Stimulated activated CD4-positive, alpha-beta T cell treated with anti-CD3 and anti-CD28 coated beads, Interleukin-15, amount 100 ng/mL, for 1 hour (primary cell): ENCODE measurements at places on chromosomes 2 and 18.

DNA sequence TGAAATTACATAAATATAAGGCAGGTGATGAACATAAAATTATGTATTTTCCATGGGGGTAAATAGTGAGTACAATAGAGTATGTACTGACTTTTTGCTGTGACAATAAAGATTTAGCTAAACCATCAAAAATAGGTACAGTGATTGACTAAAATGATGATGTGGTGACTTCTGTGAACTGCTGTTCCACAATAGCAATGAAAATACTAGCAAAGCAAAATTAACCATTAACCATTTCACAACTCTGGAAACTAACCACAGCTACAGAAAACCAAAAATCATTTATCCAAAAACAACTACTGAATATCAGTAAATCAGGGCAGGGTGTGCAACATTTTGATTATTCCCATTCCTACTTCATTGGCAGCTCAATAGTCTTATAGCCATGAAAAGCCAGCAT is 161.4 kb upstream of the GYPC start:
- DNase-seq: no peak

DNA sequence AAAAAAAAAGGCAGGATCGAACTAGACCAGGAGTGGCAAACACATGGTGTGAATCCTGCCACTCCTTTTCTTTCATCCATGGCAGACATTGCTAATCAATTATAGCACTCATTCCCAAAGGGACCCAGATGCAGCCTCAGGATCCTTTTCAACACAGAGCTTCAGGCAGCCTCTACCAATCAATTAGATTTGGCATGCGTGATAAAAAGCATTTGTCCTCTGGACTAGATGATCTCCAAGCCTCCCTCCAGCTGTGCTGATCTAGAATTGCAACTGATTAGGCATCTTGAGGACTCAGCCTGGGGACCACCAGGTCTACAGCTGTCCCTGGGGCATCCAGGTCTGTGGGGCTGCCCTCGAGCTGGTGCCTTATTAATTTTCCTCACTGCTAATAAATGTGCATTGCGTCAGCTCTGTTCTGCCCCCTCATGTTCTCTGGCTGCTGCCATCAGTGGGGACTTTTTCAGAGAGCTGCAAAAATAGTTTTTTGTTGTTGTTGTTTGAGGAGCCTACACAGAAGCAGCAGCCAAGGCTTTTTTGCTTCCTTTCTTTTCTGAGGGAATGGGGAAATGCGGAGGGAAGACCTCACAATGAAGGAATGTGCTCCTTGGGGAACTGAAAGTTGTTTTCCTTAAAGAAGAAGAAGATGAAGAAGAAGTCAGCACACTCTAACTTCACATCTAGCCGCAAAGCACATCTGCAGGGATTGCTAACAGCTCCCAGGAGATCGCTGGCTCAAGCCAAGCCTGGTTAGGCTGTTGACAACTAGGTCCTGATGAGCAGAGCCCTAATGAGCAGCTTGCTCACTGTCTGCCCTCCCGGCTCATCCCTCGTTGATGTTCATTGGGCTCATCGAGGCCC is 8.8 kb upstream of the ATOH8 start:
- no peak for DNase-seq

DNA sequence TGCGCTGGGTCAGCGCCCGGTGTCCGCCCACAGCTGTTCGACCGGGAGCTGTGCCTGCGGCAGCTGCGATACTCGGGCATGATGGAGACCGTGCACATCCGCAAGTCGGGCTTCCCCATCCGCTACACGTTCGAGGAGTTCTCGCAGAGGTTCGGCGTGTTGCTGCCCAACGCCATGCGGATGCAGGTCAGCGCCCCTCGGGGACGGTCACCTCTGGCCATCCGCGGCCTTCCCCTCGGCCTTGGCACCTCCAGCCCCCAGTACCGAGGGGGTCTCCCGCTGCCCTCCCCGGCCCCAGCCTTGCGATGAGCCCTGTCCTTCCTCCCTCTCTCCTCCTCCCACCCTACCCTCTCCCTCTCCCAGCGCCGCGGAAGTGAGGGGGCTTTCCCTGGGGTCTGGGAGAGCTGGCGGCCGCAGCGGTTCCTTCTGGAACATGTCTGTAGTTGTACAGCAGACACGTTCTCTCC is 53.2 kb upstream of the GPR17 start:
- no peak for DNase-seq

- DNase-seq: no peak
Measured at GRCh38 chr2:20189299-20189931, 35.5 kb downstream of the SDC1 start.

DNA sequence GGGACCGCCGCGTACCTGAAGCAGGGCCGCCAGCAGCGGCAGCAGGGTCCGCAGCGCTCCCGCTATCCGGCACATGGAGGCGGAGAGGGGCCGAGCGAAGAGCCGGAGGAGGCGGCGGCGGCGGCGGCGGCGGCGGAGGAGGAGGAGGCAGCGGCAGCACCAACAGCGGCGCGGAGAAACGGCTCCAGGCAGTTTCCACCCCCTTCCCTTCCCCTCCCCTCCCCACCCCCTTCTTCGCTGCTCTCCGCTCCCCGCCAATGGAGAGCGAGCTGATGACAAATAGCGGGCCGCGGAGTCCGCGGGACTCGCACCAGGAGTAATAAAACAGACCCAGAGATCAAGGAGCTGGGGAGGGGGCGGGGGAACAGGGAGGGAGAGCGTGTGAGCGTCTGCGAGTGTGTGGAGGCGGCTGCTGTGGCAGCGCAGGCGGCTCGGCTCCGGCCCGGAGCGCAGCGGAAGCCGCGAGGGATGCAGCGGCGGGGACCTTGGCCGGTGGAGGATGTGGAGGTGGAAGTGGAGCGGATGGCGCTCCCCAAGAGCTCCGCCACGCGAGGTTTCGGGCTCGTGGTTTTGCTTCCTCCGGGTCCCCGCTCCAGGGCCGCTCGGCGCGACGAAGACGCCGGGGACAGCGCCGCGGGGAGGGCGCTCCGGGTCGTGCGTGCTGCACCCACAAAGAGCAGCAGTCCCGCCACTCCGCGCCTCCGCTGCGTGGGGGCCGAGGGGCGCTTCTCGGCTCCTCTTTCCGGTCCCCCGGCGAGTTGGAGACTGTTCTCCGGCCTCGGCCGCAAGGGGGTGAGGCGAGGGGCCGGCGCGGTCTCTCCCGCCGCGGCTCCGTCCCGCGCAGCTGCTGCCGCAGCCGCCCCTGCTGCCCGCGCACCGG is at the start of gene CDH2:
TSS of gene CDH2 (minus strand) at position 183 of the 880 bp plus-strand sequence. CDS start at position 75, 108 bp downstream.
- DNase-seq: no peak

DNA sequence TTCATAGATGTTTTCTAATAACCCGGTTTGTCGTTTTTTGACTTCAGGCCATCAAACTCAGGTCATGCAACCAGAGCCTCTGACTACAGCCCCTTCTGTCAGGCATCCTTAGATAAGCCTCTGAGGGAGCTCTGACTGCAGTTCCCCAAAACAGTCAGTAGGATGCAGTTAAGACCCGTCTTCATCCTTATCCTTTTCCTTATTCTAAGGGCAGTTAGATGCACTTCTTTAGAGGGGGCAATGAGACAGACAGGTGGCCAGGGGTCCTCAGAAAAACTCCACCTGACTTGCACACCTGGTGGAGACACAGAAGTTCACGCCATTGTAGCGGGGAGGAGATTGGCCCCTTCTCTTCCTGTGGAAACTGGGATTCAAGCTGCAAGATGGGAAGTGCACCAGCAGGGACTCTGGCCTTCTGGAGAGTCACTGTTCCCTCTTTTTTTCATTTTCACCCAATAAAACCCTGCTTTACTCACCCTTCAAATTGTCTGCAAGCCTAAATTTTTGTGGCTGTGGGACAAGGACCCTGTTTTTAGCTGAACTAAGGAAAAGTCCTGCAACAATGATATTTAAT is 104.8 kb upstream of the TFPI start:
- DNase-seq: no peak

DNA sequence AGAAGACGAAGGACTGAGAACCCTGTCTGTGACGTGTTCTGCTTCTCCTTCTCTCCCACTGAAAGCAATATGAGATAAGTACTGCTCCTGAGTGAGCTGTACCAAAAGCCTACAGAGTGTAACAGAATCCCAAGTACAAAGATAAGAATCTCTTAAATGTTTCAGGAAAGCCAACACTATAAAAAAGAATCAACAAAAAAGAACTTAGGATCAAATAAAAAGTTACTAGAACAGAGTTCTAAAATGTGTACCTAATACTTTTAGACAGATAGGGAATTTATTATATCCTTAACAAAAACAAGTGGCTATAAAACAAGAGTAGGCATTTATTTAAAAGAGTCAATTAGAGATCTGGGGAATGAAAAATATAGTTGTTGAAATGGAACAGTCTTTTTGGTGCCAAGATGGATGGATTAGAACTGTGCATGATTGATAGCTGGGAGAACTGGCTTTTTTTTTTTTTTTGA is 49.0 kb downstream of the NCOA1 start:
- DNase-seq: no peak

GRCh38 chr2:102139851-102140250 is 2.7 kb upstream of the IL1R1 start:
- no peak for DNase-seq

GRCh38 chr18:12391487-12392165 is 14.6 kb upstream of the AFG3L2 start:
- no peak for DNase-seq

GRCh38 chr2:64692401-64692800 is 38.7 kb upstream of the SERTAD2 start:
- DNase-seq: no peak

GRCh38 chr18:6557057-6557769 is 142.5 kb upstream of the L3MBTL4 start:
- DNase-seq: no peak

GRCh38 chr2:95234286-95234785 is 27.0 kb downstream of the ZNF892 start:
- no peak for DNase-seq

DNA sequence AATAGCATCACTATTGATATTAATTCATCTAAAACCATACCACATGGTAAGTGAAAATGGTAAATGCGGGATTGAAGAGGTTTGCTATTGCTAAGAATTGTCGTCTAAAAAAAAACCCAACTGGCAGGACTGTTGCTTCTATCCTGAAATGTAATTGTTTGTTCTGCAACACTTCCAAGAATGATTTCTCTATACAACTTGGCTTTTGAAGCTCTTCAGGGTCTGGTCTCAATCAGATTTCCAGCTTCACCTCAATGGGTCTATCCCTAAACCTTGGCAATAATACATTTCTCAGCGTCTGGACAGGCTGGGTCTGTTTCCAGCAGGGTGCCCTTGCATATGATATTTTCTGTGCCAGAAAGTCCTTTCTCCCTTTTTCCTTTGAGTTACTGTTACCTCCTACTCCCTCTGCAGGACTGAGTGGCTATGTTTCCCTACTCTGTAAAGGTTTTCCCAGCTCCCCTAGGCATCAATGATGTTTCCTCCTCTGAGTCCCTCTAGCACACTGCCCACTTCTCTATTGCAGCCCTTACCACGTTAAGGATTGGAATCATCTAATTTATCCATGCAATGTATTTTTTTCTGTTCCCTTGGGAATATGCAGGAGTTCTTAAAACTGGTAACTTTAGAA is 118.2 kb upstream of the REV1 start:
- DNase-seq: no peak

DNA sequence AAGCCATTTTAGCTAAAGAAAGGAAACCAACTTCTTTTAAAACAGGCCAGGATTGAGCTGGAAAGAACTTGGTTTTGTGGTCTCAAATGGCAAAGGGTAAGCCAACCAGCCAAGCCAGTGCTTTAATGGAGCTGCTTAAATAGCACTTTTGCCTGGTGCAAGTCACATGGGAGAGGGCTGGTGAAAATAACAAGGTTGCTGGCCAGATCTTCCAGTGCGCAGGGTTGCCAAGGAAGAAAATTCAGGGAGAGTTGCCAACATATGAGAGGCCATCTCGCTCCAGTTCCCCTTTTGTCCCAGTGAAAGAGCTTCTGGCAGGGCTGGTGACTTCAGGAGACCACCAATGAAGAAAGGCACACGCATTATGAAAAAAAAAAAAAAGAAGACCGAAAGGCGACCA is 57.3 kb downstream of the IRS1 start:
- no peak for DNase-seq
